ENCODE measurements at places on chromosomes 16 and 17.
A peak's percentile ranks its signal among the peaks of the same experiment; 100 is the strongest.

DNA sequence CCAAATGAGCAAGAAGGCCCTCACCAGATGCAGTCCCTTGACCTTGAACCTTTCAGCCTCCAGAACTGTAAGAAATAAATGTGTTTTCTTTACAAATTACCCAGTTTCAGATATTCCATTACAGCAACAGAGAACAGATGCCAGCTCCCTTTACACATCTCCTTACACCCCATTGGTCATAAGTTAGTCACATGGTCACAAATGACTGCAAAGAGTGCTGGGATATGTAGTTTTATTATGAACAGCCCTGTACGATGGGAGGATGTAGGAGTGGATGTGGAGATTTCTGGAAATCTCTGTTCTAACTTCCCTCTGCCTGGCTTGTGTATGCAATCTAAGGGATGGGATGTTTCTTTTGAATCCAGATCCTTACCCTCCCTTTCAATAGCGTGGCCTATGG, 13.3 kb upstream of the RPL38 start:
- no peak for DNase-seq

DNA sequence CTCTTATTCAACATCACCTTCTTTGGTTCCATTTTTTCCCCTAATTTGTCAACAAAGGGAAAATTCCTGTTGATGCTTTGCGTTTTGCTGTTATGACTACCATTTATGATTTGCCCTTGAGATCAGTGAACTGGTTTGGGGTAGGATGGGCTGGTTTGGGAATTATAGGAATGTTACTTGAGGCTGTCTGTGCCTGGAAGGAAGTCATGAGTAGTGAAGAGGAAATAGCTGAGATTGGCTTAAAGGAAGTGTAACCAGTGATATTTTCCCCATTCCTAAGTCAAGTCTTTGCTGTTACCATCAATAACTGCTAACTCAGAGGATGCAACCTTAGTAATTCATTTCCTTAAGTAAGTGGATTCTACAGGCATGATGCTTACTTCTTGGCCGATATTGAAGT, 179.2 kb downstream of the MAP2K6 start:
- no peak for DNase-seq

DNA sequence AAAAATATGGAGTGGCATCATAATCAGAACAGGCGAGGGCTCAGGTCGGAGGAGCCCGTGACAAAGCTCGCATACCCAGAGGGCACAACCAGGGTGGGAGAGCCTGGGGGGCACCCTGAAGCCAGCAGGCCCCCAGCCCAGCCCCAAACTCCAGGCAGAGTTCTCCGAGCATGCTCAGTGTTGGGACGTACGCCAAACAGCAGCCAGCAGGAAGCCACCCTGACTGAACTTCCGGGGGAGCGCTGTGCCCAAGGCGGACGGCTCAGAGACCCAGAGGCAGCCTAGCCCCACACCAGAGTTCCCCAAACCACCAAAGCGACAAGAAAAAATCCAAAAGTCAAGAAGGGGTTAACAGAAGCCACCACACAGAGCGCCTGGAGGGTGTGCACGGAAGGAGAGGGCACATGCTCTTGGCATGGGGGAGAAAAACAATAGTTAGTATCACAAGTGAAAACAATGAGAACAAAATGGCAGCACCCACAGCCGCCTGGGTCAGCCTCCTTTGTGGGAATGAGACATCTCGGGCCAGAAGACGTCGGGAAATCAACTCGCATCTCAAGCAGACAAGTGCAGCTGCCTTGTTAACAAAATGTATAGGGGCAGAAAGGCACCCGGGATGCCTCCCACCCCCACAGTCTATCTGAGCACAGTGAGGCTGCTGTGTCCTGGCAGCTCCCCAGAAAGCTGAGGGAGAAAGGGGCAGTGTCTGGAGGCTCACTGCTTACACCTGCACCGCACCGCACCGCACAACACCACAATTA, 11.9 kb downstream of the EXOC7 start:
- no peak for DNase-seq

DNA sequence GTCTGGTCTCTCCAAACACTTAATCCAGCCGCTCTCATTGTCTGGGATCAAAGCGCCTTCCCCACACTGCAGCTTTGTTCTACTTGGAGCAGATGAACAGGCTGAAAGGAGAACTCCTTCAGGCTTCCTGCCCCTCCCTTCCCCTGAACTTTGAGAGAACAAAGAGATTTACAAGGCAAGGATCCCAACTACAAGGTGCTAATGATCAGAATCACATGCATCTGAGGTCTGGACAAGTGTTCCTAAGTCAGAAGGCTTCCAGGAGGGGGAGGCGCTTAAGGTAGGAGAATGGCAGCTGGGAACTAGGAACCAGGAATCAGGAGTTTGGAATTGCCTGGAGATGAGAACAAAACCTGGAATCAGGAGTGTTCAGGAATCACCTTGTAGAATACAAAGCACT, 606.3 kb upstream of the CDH11 start:
- no peak for DNase-seq

GRCh38 chr17:55238931-55239297, 25.8 kb upstream of the HLF start:
- DNase-seq, result no peak

DNA sequence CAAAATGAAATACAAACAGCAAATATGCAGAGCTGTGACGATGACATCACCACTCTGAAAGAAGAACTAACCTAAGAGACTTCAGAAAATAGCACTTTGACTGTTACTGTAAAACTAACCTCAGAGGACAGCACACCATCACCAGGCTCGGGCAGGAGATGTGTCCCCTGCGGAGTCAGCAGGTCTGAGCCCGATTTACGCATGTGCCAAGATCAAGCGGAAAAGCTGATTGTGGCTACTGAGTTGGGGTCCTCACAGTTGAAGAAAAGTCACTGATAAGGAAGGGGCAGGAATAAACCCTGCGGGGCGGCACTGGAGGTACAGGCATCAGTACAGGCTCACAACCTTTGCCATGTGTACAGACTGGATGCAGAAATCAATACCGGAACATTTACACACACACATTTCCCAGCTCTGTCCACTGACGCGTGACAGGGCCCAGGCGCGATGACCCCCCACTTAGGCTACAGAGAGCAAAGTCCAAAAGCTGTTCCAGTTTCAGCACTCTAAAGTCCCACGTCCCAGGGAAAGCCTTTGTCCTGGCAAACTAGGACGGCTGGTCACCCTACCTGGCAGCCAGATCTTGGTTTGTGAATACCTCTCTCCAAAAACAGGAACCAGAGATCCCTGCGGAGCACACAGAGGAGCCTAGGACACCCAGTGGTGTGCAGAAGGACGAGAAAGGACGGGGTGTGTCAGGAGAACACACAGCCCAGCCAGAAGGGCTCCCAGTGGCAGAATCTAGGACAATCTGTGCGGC, 21.5 kb downstream of the TRAP1 start:
- DNase-seq, result no peak

GRCh38 chr17:81967244-81967532, 6.2 kb upstream of the NOTUM start:
- DNase-seq, result no peak

- peak; percentile 4 for DNase-seq
Measured at GRCh38 chr16:30122604-30123160, 338 bp downstream of the MAPK3 start.
